ENCODE measurements at places on chromosomes 12 and 14.

- no peak for DNase-seq
- H3K27me3 ChIP-seq: no peaks in the 10 kb centered on the region
- H3K4me1 ChIP-seq: peaks cover 64% of the 10 kb centered on the region
- H3K36me3 ChIP-seq: no peaks in the 10 kb centered on the region
- peak overlapping the region; percentile 59 for H3K27ac ChIP-seq
- H3K4me3 ChIP-seq: no peak overlapping the region
Measured at GRCh38 chr14:69695322-69696203, 71.4 kb upstream of the SRSF5 start.

DNA sequence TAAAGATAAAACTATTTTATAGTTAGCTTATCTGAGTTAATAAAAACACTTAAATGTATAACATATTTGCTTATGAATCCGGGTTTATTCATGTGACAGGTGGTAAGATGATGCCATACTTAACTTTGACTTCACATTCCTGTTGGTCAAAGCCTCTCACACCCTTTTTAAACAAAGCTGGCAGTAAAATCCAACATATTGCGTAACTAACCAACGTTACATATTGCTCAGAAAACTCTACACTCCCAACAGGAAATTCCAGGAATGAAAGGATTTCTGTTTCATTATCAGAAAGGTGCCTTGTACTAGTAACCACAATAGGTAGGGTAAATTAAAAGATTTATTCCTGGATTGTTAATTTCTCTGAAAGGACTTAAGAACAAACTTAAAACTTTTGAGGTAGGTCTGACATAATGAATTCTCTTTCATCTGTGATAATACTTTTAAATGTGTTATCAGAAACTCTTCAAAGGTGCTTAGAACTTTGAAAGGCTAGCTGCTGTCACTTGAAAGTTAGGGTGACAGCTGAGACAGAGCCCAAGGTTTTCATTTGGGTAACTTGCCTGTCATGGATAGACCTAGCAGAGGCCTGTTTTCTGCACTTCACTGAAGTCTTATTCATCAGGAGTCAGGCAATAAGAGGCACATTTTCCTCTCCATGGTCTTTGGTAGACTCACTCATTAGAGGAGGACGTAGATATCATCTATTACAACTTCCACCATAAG, 23.8 kb upstream of the CATSPERB start:
- no peak overlapping the region for H3K27ac ChIP-seq
- no peaks in the 10 kb centered on the region for H3K27me3 ChIP-seq
- H3K36me3 ChIP-seq: no peaks in the 10 kb centered on the region
- no peak overlapping the region for H3K4me3 ChIP-seq

- no peak overlapping the region for H3K27ac ChIP-seq
- no peaks in the 10 kb centered on the region for H3K27me3 ChIP-seq
- peaks cover 18% of the 10 kb centered on the region for H3K4me1 ChIP-seq
- no peaks in the 10 kb centered on the region for H3K36me3 ChIP-seq
- no peak for DNase-seq
Measured at GRCh38 chr12:104464899-104465298, 8.2 kb downstream of the CHST11 start.

DNA sequence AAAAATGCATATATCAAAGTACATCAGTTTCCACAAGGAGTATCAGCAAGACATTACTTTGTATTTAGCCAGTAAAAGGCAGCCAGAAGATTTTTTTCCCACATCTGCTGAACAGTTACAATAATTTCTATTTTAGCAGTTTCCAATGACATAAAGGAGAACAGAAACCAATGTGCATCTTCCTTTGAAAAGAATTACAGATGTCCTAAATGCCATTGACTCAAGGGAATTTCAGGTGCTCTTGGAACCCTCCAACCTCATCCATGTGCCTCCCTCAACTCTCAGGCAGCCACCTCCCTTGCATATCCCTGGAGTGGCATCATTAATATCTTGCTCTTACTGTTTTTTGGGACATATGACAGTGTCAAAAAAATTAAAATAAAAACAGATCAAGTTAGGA, 62.2 kb upstream of the ST8SIA1 start:
- H3K36me3 ChIP-seq: no peaks in the 10 kb centered on the region
- H3K4me3 ChIP-seq: no peak overlapping the region
- H3K27ac ChIP-seq: no peak overlapping the region

DNA sequence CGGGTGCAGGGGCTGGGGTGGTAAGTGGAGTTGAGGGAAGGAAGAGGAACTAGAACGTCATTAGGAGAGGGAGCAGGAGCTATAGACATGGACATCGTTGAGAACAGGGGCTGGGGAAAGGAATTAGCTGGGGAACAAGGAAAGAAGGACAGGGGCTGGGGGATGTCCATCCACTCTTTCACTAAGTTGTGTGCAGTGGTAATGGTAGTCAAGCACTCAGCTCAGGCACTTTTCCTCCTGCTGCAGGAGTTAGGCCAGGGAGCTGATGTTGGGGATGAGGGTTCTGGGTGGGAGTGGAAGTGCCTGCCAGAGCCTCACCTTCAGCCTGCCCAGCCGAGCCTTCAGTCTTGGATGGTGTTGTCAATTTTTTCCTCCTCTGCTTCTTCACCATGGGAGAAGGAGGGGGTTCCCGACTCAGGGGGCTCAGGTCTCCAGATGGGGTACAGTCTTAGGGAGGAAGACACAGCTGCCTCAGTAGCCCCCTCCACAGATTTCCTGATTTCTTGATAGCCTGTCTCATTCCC, 9.2 kb downstream of the AGAP2 start:
- no peak overlapping the region for H3K4me3 ChIP-seq
- H3K4me1 ChIP-seq: peaks cover 18% of the 10 kb centered on the region
- H3K27ac ChIP-seq: no peak overlapping the region
- H3K36me3 ChIP-seq: no peaks in the 10 kb centered on the region
- H3K27me3 ChIP-seq: peaks cover 72% of the 10 kb centered on the region
- DNase-seq: no peak

DNA sequence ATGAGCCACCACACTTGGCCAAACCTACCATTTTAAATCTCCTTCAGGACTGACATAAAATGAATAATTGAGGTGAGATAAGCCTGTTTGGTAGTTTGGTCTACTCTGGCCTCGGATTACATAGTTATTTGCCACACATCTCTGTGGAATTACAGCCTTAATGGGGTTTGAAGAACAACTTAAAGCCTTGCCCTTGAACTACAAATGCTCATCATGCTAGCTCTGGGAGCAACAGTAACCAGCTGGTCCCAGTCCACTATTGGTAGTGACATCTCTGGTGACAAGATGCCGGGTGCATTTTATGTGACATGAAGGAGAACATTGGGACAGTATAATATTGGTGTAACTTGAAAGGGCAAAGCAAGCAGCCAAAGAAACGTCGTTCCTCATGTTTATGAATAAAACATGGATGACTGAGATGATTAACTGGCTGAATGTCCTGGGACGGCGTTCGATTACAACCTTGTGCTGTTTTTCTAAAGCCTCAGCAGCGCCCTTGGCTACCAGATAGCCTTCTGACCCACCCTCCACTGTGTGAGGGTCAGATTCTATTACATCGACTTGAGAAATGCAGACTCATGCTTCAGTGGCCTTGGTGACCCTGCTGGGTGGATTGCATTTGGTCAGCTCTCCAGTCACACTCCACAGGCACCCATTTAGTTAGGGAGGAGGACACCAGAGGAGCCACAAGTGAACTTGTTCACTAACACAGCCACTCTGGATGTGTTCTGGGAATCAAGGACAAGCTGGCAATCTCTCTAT, 41.5 kb downstream of the BEST3 start:
- H3K27ac ChIP-seq: no peak overlapping the region
- no peak overlapping the region for H3K4me3 ChIP-seq
- peaks cover 8% of the 10 kb centered on the region for H3K4me1 ChIP-seq
- H3K27me3 ChIP-seq: no peaks in the 10 kb centered on the region

- H3K27me3 ChIP-seq: no peaks in the 10 kb centered on the region
- H3K4me1 ChIP-seq: no peaks in the 10 kb centered on the region
- DNase-seq: no peak
- H3K4me3 ChIP-seq: no peak overlapping the region
- H3K27ac ChIP-seq: no peak overlapping the region
- no peaks in the 10 kb centered on the region for H3K36me3 ChIP-seq
Measured at GRCh38 chr12:5497329-5498053, 65.6 kb downstream of the NTF3 start.

DNA sequence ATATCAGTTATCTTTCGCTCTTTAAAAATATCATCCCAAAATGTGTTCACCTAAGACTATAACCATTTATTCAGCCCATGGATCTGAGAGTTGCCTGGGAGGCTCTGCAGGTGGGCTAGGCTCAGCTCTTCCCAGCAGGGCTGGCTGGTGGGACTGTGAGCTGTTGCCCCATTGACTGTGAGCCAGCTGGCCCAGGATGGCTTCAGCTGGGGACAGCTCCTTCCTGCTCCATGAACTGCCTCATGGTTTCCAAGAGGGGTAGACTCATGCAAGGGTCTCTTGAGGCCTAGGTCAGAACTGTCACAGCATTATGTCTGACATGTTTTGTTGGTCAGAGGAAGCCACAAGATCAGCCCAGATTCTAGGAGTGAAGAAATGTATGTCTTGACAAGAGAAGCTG, 114.1 kb upstream of the E2F7 start:
- H3K36me3 ChIP-seq: no peaks in the 10 kb centered on the region
- H3K4me3 ChIP-seq: no peak overlapping the region
- DNase-seq: no peak
- no peaks in the 10 kb centered on the region for H3K27me3 ChIP-seq
- H3K4me1 ChIP-seq: no peaks in the 10 kb centered on the region
